Lung (tissue), 17 donors: ENCODE measurements at places on chromosomes 1 and 21.

GRCh38 chr1:166282391-166283137, 115.8 kb upstream of the FAM78B start:
- DNase-seq: no peak

DNA sequence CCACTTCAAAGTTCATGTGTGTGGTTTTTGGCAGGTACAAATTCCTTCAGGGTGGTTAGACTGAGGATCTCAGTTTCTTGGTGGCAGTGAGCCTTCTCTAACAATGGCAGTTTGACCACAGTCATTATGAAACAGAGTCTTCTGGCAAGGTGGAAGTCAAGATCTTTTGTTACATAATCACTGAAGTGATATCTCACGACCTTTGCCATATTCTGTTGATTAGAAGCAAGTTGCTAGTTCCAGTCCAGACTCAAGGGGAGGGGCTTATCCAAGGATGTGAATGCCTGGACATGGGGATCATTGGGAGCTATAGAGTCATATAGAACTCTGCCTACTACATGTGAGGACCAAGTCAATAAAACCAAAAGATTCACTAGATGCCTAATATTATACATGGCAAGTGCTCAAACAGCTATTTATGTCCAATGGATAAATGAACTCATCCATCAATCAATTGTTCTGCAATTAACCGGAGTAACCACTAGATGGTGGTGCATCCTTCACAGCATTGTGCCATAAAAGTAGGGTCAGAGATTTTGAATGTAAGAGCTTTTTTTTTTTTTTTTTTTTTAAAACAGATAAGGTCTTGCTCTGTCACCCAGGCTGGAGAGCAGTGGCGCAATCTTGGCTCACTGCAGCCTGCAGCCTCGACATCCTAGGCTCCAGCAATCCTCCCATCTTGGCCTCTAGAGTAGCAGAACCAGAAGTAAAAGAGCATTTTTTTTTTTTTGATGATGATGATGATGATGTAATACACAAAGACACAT, 131.9 kb downstream of the CRB1 start:
- no peak for DNase-seq

DNA sequence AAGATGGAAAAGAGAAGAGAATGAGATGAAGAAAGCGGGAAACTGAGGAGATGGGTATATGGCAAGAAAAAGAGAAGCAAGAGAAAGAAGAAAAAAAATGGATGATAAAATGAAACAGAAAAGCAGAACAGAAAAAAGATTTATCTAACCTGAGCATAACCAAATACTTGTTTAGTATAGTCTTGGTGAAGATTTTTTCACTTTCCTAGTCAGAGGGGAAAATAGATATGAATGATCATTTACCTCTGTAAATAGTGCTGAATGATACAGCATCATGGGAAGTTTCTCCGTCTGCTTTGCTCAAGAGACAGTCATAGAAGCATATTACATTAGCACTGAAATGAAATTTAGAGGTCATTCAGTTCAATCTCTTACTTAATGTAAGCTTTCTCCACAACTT, 36.1 kb upstream of the PLPPR4 start:
- no peak for DNase-seq

DNA sequence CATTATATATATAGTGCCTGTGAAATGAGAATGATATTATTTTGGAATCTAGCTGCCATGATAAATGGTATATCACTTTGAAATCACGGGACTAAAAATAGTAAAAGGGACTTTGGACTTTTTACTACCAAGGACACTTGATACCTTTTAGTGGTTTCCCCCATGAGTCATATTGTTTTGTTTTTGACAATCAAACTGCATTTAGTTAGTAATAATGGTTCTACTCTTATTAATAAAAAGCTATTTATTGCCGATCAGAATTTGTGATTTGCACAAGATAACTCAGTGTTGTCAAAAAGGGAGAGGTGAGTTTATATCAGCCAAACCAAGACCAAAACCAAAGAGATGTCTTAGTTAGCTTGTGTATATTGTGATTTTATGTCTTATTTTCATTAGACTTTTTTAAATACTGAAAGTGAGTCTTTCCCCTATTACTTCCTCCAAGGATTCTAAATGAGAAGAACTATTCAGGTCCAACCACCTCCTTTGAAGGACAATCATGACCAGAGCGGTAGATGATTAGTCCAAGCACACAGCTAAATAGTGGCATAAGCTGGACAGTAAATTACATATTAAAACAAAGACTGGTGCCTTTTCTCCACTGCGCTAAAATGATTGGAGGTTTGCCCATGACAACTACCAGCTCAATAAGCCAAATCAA, 281.7 kb upstream of the ESRRG start:
- DNase-seq: no peak

GRCh38 chr1:234899041-234899729, 229.5 kb downstream of the TOMM20 start:
- DNase-seq: peak; percentile 68

- DNase-seq: no peak
Measured at GRCh38 chr1:218171302-218171893, 113.7 kb upstream of the RRP15 start.

GRCh38 chr1:205777994-205778393, 2.7 kb upstream of the RAB29 start:
- no peak for DNase-seq

GRCh38 chr1:47178654-47179016, 11.2 kb downstream of the PDZK1IP1 start:
- no peak for DNase-seq
